ENCODE measurements at places on chromosomes 3 and 15.
A peak's percentile ranks its signal among the peaks of the same experiment; 100 is the strongest.

DNA sequence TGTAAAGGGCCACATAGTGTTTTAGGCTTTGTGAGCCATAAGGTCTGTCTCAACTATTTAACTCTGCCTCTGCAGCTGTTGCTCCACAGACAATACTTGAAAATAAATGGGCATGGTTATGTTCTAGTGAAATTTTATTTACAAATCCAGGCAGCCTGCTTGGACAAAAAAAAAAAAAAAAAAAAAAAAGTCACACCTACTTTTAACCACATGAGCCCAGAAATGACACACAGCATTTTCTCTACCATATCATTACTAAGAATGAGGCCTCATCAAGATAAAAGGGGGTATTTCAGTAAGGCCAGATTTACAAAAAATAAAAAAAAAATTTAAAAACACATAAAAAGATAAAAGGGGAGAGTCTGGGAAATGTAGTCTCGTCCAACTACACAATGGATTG lies 1.7 kb upstream of the NGLY1 start:
- DNase-seq: no peak

DNA sequence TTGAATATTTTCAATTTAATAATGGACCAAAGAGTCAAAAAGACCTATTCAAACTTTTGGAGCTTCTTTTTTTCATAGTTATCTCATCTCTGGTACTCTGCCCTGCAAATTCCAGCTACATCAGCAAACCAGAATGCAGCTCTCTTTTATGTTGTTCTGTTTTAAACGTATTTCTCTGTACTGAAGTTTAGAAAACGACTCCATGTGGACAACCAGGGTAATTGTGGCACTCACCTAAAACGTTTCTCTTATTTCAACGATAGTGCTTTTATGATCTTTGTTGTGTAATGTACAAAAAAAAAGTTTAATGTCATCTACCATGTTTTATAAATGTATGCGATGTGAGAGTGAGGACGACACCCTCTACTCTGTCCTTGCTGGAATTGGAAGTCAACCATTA lies 1472.3 kb upstream of the GBE1 start:
- no peak for DNase-seq

GRCh38 chr3:15616053-15616452 lies 14.5 kb downstream of the BTD start:
- no peak for DNase-seq

GRCh38 chr3:11224010-11224409 lies 48.2 kb upstream of the ATG7 start:
- DNase-seq: no peak

GRCh38 chr15:83287541-83288027 lies 3.1 kb upstream of the BNC1 start:
- no peak for DNase-seq

DNA sequence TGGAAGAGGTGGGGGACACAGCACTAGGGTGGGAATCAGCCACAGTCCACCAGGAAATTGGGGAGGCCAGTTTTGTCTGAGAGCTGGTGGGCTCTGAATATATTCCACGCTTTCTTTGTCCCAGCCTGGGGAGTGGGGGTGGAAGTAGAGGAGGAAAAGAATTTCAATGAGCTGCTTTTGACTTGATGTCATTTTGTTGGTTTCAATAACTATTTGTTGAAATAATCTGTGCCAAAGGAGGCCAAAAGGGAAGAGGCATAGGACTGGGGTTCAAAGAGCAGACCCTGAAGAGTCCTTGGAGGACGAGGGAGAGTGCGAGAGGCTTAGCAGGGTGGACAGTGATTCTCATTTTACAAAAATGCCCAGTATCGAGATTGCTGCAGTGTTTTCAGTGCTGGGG lies 262.3 kb downstream of the SHQ1 start:
- no peak for DNase-seq

GRCh38 chr15:78810362-78811123 lies 721 bp downstream of the ADAMTS7 start:
- peak; percentile 35 for DNase-seq

DNA sequence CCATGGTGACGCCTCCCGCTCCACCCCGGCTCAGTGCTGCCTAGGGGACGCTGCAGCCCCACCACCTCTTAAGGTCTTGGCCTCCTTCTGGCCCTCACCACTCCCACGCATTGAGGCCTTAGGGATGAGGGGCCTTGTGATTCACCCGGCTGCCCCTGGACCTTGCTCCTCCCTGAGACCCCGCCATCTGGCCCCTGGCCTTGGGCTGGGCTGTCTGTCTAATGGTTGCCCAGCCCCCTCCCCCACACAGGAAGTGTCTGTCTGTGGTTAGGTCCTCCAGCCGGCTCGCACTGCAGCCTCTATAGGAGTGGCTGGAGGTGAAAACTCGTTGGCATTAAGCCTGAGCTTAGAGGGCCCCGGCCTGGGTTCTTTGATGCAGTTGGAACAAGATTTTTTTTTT lies 21.5 kb upstream of the MTHFS start:
- no peak for DNase-seq

DNA sequence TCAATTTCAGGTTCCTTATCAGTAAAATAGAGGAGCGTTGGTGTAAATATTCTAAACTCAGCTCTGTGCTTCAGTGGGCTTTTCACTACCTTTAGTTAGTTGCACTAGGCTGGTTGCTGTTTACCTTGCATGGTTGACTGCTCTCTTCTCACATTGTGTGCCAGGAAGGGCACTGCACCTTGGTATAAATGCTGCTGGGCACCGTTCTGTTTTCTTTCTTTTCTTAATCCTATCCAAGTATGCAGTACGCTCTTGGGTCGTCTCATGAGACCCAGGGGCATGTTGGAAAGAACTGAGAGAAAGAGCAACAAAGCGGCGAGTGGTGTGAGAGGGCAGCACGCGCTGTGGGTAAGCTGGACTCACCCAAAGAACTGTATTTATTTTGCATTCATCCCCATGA lies 22.4 kb downstream of the KCNMB2 start:
- no peak for DNase-seq

DNA sequence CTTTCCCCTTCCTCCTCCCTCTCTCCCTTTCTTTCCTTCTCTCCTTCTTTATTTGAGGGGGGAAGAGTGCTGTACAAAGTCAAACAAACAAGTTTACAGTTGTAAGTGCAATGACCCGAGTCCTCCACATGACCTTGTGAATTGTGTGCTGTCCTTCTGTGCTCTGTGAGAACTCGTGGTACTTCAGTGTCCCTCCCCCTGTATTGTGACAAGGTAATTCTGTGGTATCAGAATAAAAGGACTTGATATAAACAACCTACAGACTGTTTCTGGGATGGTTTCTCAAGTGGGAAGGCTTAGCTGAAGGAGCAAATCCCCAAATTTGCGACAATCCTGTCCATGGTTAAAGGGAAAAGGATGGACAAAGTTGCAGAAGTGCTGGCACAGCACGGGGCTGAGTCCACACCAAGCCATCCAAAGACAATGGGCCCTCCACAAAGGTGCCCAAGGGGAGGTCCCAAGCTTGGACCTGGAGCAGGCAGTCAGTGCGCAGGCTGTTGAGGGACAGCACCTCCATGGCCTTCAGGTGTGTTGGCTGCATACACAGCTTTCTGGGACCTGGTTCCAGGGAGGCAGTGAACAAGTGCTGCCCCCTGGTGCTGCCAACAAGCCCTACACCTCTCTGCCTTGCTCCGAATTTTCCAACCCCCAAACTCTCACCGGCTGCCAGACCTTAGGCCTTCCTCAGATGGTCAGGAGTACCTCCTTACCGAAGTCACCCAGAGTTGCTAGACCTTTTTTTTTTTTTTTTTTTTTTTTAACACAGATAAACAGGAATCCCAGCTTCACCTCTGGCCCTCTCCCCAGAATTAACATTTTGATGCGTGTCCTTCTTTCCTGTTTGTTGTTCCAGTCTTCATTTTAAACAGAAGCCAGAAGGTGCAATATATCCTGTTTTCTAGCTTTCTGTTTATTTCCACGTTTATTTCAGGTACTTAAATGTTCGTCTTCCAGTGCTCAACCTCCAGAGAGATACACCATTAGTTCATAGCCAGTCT lies 2.6 kb upstream of the APEH start:
- peak; percentile 86 for DNase-seq

DNA sequence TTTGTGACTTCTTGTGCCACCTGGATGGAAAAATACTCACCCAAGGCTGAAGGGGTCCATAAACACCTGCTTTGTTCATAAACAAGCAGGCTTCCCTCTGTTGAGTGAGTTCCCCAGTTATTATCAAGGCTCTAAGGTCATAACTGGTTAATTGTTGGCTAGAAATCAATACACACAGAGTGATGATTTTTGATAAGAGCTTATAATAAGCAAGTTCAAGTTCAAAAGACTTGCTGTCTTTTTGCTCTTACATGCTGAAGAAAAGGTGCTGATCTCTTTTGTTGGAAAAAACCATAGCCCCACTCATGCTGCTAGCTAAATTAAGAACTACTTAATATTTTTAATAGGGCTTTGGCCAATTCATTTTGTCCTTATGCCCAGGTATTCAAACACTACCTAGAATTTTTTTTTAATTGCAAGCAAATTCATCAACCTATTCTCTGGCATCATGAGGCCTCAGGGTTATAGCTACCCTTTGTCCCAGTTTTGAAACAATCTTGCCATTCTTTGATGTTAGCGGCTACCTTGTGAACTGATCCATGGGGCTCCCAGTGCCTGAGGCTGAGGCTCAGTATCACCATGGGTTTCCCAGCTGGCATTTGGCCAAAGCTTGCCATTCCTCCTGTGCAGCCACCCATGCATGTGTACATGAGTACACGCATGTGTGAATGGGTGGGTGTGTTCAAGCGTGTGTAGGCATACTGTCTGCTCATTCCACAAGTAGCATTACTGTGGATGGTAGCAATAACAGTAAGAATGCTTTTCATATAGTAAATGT lies 127.6 kb upstream of the LPP start:
- no peak for DNase-seq

DNA sequence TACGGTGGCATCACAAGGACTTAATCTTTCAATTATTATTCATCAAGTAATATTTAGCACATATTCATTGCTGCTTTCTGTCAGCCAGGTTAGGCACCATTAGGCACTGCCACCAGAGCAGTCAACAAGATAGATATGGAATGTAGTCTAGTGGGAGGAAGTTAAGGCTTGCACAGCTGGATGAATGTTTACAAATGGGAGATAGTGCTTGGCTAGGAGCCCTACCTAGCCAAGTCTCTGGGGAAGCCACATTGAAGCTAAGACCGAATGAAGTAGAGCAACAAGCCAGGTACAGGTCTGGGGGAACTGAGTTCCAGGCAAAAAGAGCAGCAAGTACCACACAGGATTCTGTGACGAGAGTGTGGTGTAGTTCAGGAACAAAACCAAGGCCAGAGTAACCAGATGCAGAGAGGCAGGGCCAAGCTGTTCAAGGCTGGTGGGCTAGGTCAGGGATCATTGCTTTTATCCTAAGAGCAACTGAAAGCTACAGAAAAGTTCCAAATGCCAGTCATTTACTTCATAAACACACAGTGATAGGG lies 33.4 kb upstream of the SCAANT1 start:
- no peak for DNase-seq

- peak; percentile 75 for DNase-seq
These were observed 182.4 kb downstream of the SHQ1 start for GRCh38 chr3:72665701-72666446.

- DNase-seq: no peak
These were observed 49.9 kb downstream of the TRANK1 start for GRCh38 chr3:36894914-36895313.

GRCh38 chr3:23152989-23153388 lies 50.1 kb upstream of the UBE2E2 start:
- DNase-seq: no peak

GRCh38 chr3:122916084-122916483 lies 111.5 kb downstream of the SEMA5B start:
- no peak for DNase-seq

DNA sequence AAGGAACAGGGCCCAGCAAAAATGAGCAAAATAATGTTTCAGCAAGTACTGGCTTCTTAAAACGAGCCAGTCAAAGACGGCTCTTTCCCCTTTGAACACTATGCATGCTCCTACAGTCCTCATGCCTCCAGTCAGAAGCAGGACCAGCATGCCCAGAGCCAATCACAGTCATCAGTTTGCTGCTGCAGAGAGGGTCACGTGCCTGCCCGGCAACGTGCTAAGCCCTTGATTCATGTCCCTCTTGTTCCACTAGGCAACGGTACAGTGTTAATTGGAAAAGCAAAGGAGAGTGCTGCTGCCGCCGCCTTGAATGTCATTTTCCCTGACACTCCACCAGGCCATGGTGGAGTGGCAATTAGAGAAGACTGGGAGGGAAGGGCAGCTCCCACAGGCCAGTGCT lies 500.1 kb downstream of the OCA2 start:
- no peak for DNase-seq

DNA sequence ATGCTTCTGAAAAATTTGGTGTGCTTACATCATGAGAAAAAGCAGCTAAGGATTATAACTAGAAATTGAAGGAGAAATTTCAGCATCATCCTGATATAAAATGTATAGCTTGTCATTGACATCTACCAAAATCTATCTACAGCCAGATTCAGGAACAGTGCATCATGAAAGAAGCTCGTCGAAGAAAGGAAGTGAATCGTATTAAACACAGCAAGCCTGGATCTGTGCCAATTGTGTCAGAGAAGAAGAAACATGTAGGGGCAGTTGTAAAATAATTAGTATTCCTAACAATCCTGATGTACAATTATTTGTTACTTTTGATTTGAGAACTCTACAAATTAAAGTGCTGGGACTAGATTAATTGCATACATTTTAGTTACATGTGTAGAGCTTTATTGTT lies 37.2 kb downstream of the AP4E1 start:
- DNase-seq: no peak

DNA sequence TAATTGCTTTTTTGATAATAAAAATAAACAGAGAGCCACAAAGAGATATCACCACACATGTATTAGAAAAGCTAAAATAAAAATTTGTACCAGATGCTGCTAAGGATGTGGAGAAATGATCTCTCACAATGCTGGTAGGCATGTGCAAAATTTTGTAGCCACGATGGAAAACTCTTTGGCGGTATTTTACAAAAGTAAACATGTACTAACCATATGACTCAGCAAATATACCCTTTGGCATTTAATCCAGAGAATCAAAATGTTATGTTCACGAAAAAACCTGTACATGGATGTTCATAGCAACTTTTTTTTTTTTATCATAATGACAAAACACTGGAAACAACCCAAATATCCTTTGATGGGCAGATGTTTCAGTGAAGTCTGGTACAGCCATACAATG lies 261.2 kb downstream of the LPP start:
- DNase-seq: no peak

DNA sequence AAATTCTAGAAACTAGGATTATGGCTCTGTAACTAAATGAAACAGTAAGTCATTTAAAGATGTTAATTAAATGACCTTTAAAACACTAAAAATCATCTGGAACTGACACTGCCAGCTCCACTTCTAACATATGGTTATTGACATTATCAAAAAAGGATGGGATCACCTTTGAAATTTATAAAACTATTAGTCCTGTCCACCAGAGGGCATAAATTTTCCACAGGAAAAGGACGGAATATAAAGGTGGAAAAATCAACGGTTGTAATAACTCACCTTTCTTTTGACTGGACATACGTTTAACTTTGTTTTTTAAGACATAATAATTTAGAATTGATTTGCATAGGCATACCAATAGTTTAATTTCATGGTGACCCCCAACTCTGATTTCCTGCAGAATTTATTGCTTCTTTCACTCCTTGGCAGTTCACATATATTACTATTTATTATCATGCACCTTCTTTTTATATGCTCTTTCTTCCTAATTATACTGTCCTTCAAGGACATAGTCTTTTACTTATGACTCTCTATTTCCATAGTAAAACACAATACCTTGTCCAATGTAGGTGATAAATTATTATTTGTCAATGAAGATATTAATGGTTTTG lies 345.7 kb downstream of the CADM2 start:
- DNase-seq: no peak
